Stimulated activated CD4-positive, alpha-beta T cell treated with anti-CD3 and anti-CD28 coated beads, TNF-alpha, amount 100 ng/mL, for 48 hours (primary cell): ENCODE measurements at places on chromosomes 6 and 20.

GRCh38 chr6:111748231-111748647, 125.0 kb downstream of the FYN start:
- no peak for DNase-seq

DNA sequence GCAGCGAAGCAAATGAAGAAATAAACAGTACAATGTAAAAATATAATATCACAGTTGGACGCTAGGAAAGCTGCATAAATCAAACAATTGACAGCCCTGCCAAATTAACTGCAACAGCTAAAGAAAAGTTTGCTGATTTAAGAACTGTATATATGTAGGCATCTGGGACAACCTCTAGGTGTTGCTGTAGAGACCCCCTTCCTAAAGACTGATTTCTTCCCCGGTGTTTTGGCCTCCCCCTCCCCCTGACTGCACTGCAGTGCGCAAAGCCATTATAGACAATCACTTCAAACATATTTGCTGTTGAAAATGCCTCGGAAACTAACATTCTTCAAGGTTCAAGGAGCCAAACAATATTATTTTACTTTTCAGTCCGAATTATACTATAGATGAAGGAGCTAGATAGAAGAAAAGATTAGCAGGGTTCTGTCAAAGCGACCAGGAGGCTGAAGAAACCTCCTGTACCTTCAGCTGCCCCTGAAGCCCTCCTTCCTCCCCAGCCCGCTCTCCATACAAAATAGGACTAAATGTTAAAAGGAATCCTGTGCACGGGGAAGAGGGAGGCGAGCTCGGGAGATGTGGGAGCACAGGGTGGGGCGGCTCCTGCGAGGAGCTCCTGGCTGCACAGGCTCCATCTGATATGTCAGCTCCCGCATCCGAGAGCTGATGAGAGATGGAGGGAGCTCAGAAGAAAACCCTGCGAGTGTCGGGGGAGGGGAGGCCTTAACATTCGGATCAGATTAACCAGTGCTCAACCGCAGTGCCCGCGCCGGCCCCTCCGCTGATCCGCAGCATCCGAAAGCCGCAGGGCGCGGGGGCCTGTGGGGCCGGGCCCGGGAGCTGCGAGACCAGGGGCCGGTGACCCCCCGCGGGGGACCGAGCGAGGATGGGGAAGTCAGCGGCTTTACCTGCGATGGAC, 822 bp downstream of the ELOVL4 start:
- DNase-seq: no peak

DNA sequence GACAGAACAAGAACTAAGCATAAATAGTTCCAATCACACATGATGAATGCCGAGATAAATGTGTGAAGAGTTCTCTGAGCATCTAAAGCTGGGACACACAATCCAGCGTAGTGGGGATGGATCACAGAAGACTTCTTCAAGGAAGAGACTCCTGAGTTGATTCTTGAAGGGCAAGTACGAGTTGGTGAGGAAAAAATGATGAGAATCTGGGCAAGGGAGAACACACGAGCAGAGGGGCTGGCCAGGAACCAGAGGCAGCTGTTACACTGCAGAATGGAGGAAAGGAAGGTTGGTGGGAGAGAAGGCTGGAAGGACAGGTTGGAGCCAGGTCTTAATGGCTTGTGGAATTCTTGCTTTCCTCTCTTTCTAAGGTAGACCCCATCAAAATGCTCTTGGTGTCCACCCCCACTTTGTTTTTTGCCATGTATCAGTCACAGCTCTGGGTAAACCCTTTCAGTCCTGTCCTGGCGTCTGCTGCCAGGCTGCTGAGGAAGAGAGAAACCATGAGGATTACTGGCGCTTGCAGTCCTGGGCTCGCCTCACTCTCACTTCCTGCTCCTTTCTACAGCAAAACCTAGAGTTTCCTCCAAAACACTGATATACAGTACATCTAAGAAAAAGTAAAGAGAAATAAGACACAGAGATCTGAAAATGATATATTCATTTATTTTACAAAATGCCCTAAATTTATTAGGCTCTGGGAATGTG, 127.6 kb upstream of the FAM184A start:
- no peak for DNase-seq

- no peak for DNase-seq
Measured at GRCh38 chr20:51460569-51461265, 81.8 kb downstream of the NFATC2 start.

DNA sequence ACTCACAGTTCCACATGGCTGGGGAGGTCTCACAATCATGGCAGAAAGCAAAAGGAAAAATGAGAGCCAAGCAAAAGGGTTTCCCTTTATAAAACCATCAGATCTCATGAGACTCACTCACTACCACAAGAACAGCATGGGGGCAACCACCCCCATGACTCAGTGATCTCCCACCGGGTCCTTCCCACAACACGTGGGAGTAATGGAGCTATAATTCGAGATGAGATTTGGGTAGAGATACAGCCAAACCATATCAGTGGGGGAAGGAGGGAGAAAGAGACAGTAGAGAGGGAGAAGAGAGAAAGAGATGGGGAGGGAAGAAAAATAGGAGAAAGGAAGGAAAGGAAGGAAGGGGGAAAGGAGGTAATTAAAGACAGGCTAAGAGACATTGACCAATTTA, 30.1 kb downstream of the GMDS start:
- no peak for DNase-seq

- DNase-seq: no peak
Measured at GRCh38 chr6:124294574-124295200, 491.0 kb downstream of the NKAIN2 start.

DNA sequence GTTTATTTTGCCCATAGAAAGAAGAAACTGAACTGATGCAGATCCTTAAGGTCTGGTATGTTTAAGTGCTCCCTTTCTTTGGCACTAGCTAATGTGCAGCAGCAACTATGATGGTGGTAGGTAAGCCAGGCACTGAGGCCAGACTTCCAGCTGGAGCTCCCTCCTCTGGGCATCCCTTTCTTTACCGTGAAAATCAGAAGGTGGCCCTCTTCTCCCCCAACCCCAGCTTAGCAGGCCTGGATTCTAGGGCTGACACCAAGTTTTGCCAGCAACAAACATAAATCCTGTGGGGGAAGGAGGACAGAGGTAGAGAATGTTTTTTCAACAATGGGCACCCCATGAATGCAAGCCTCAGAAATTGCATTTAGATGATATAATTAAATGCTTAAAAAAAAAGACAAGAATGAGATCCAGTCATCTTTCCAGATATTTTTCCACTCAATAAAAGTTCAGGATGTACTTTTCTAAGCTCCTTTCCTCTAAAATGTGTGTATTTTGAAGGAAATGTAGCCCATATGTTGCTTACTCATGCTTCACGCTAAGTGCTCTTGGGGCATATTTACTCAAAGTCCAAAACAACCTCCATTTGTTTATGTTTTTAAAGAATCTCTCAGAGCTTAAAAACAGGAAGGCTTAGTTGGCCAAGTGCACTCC, 123.9 kb upstream of the NXT1 start:
- DNase-seq: no peak

DNA sequence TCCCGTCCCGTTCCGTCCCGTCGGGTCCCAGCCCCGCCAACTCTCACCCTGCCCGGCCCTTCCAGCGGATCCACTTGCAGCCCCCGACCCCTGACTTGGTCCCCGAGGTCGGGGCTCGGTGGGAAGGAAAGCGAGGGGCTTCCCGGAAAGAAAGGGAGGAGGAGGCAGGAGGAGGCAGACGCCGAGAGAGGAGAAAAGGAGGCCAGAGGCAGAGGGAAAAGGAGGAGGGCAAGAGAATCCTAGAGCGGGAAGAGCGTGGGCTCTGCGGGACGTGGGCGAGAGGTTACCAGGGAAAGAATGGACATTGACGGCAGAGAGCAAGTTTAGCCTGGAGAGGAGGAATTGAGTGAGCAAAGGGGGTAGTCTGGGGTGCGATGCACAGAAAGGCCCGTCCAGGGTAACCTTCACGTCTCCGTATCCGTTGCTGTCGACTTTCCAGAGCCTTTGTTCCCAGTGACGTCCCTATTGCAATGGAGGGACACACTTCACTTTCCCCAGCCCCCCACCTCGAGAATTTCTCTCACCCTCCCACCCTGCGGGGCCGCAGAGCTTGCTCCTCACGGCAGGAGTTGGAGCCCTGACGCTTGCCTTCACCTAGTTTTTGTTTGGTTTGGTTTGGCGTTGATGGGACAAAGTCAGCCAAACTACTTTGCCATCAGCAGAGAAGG, 477 bp upstream of the MOXD1 start:
- no peak for DNase-seq

- no peak for DNase-seq
Measured at GRCh38 chr6:12111363-12111670, 99.2 kb downstream of the HIVEP1 start.

DNA sequence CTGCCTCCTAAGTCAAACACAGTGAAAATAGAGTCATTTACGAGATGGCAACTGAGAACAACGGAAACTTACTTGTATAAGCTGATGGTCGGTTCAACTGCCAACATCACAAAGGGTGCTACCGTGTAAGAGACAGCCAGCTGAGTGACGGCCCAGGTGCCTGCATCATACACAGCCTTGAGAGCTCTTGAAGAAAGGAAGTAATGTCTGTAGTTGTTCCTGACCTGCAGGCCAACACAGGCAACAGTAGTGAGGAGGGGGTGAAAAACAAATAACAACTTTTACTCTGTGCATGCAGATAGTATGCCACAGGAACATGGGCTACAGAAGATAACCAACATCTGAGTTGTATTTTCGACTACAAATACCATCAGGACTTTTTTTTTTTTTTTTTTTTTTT, 102.7 kb downstream of the MBOAT1 start:
- no peak for DNase-seq

- DNase-seq: no peak
Measured at GRCh38 chr6:2055911-2056310, 189.5 kb downstream of the GMDS start.

GRCh38 chr6:109874621-109875020, 103.5 kb upstream of the GPR6 start:
- no peak for DNase-seq

DNA sequence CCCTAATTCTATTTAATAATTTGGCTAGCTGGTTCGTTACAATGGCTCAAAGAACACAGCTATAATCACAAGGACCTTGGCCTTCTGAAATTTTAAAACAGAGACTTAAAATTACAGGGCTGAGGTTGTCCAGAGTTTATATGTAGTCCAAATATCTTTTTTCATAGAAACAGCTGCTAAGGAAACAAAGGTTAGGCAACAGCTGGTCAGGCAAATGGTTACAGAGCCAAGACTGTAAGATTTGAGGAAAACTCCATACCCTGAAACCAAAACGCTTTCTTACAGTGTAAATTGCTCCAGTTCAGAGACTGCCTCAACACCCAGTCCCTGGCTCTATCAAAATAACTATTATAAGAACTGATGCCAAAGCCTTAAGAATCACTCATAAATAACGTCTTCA, 9.7 kb upstream of the ARHGAP18 start:
- no peak for DNase-seq

DNA sequence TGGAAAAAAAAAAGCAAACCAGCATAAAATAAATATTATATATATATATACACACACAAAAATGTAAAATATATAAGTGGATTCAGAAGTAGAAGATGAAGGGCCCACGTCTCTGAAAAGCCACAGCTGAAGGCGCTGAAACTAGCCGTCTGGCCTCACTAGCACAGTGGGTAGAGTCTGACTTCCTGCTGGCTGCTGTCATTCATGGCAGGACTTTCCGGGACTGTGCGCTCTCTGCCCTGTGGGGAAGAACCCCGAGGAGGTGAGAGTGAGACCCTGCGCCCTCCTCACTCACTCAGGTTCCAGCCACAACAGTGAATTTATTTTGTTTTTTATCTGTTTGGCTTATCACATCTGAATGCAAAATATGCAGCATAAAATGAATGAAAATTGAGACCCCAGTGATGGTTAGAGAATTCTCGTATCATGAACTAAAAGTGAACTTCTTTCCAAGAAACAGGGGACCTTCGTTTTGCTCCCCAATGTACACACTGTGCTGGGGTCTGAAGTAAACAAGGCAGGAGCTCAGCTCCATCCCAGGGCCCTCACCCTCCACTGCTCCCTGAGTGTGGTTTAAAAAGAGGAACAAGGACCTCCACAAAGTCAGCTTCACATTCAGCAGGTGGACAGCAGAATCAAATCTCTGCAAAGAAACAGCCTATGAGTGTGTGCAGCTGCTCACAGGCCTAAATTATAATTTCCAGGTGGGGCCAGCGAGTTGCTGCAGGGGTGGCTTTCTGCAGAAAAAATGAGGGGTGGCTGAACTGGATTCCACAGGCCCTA, 1.3 kb upstream of the RAMACL start:
- DNase-seq: no peak

DNA sequence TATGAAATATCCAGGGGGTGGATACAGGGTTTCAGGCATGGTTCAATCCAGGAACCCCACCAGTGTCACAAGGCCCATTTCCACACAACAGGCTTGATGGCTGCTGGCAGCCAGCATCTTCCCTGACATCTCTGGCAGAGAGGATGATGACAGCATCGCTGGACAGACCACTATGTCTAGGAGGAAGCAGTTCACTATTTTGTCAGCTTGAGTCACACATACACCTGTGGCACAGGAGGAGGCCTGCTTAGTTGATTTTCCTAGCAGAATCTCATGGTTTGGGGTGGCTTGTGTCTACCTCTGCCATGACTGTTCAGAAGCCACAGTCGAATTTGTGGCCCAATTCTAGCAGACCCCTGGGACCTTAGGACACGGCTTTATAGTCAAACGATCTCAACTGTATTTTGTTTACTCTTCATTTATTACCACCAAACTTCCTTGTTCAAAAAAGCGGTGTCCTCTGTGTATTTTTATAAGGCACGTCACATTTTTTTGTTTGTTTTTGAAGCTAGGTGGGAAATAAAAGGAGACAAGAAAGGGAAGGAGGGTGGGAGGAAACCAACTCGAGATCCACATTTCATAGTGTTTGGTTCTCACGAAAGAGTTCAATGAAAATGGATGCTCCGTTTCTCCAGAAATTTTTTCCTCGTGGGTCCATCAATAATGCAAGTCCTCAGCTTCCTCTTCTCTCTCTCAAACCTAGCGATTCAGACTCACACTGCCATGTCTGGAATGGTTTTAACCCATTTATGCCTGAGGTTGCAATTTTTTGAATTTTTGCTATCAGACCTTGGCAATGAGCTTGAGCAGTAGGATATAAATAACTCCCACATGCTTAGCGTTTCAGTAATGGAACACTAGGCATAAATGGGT, 94.4 kb downstream of the TOX2 start:
- no peak for DNase-seq

DNA sequence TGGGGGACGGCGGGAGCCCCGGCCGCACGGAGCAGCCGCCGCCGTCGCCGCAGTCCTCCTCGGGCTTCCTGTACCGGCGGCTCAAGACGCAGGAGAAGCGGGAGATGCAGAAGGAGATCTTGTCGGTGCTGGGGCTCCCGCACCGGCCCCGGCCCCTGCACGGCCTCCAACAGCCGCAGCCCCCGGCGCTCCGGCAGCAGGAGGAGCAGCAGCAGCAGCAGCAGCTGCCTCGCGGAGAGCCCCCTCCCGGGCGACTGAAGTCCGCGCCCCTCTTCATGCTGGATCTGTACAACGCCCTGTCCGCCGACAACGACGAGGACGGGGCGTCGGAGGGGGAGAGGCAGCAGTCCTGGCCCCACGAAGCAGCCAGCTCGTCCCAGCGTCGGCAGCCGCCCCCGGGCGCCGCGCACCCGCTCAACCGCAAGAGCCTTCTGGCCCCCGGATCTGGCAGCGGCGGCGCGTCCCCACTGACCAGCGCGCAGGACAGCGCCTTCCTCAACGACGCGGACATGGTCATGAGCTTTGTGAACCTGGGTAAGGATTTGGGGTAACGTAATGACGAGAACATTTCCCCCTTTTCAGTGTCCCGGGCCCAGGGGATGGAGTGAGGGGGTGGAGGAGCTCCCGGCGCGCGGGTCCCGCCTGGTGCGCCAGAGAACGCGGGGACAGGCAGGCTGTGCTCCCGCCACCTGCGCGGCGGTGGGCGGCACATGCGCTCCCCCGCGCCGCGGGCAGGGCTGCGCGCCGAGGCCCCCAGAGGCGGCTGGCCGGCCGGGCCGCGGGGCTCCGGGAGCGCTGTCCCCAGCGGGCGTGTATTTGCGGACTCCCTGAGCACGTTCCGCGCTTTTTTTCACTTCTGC, 1.4 kb downstream of the BMP6 start:
- no peak for DNase-seq
